ENCODE measurements at places on chromosomes 7 and 10.

DNA sequence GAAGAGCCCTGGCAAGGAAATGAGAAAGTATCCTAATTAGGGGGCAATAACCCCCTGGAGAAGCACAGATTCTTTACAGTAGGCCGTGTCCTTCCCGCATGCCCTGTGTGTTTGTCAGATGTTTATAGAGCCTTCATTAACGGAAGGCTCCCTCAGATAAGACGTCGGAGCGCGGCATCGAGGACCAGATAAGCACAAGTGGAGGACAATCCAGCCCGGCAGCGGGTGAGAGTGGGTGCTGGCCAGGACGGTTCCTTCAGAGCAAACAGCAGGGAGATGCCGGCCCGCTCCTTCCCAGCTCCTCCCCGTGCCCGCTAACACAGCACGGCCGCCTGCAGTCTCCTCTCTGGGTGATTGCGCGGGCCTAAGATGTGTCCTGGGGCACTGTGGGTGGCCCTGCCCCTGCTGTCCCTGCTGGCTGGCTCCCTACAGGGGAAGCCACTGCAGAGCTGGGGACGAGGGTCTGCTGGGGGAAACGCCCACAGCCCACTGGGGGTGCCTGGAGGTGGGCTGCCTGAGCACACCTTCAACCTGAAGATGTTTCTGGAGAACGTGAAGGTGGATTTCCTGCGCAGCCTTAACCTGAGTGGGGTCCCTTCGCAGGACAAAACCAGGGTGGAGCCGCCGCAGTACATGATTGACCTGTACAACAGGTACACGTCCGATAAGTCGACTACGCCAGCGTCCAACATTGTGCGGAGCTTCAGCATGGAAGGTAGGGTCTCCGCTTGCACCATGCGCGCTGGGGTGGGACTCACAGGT lies at the start of gene GDF2:
Gene GDF2 (plus strand): TSS at position 155 of the 762 bp plus-strand sequence. CDS start 215 bp downstream, at position 370.
- DNase-seq: peak; percentile 10

DNA sequence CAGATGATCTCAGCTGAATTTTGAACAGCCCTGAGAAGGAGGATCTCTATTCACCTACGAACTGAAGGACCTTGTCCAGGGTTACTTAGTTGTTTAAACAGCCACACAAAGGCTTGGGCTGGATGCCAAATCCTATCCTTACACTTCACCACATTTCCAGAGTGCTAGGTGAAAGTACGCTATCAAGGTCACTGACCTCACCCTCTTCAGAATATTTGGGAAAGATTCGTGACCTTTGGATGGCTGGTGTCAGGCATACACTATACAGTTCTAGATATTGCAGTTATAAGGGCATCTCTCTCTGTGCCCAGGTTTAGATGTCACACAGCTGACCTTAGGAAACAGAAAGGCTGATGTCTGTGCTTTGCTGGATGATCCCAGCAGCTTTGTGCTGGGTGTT lies 61.2 kb upstream of the ABLIM1 start:
- peak; percentile 66 for DNase-seq

DNA sequence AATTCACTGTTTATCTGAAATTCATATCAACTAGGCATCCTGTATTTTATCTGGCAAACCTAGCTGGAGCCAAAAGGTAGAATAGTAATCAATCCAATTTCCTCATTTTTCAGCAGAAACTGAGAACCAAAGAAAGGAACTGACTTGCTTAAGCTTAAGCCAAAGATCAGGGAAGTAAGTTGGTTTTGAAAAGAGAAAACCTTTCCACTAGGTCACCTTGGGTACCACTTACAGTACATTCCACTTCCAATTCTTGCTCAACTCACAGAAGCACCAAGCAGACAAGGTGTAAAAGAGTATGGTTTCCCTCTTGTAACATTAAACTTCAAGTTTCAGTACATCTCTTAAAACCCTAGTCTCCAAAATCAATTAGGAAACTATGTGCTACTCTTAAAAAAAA lies 79.6 kb downstream of the ZFAND4 start:
- no peak for DNase-seq

- no peak for DNase-seq
Measured at GRCh38 chr7:93751421-93751820, 139.1 kb downstream of the TFPI2 start.

- DNase-seq: no peak
Measured at GRCh38 chr7:69799048-69799697, 200.9 kb downstream of the AUTS2 start.

DNA sequence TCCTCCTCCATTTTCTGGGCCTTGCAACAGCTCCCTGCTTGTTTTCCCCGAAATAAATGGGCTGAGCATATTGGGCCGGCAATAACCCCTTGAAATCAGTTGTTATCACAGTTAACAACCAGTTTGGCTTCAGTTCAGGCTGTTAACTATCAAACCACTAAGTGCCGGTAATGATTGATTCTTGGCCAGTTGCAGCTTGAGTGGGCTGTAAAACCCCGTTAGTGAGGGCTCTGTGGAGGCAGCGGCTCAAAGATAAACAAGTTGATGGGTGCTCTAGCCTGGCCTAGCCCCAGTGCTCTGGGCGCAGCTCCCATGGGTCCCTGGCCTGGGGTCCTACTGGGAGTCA lies 8.3 kb downstream of the FGF8 start:
- no peak for DNase-seq

GRCh38 chr10:2834214-2834613 lies 233.1 kb upstream of the PFKP start:
- no peak for DNase-seq

DNA sequence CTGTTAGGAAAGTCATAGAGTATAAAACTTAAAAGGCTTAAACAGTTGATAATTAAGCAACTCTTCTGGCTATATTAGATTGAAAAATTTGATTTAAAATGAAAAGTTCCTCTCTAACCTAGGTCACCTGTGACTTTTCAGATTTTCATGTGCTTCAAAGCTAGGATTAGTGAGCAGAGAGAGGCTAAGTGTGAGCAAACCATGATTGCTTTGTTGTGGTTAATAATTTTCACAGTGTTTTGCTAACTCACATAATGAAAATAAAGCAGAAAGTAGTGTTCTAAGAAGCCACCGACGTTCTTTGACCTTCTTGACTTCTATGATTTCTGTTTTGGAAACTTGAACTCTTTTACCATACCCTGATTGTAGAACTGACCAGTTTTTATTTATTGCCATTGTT lies 75.5 kb upstream of the OIT3 start:
- DNase-seq: no peak

- DNase-seq: no peak
Measured at GRCh38 chr10:104043854-104044253, 41.8 kb downstream of the COL17A1 start.

DNA sequence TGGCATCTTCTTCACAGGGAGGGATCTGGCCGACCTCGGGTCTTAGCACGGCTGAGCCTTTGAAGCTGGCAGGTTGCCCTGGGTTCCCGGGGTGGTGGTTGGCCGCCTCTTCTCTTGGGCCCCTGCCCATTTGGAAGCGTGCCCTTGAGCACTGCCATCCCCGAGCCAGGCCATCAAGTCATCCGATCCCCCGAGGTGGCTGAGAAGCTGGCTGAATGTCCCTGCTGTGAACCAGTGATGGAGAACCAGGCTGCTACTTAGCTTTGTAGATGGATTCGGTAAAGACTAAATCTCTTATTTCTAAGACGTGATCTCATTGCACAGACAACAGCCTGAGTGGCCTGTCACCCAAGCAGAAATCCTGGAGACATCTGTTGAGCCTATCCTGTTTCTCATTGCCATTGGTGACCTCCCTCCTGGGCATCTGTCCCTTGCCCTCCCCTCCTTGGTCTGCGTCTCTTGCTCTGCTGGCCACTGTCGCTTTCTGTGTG lies 74.3 kb downstream of the GRK5 start:
- DNase-seq: peak; percentile 73

- no peak for DNase-seq
Measured at GRCh38 chr10:73911553-73912004, 647 bp downstream of the PLAU start.

DNA sequence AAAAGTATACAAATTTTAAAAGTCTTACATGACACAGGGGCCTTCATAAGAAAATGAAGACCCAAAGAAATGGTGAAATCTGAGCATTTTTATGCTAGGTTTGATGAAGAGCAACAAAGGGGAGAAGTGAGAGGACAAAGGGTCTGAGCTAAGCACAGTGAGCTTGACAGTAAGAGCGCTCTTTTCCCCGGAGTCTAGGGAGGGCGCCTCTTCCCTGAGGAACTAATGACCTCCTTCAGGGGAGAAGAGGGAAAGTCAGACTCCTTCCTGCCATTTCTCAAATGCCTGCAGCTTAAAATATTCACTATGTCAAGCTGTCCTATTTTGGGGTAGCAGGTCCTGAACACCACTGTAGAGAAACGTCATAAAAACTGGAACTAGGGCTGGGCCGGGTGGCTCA lies 18.1 kb upstream of the PAXIP1 start:
- no peak for DNase-seq

- DNase-seq: no peak
Measured at GRCh38 chr10:112184052-112184371, 447 bp upstream of the GPAM start.

DNA sequence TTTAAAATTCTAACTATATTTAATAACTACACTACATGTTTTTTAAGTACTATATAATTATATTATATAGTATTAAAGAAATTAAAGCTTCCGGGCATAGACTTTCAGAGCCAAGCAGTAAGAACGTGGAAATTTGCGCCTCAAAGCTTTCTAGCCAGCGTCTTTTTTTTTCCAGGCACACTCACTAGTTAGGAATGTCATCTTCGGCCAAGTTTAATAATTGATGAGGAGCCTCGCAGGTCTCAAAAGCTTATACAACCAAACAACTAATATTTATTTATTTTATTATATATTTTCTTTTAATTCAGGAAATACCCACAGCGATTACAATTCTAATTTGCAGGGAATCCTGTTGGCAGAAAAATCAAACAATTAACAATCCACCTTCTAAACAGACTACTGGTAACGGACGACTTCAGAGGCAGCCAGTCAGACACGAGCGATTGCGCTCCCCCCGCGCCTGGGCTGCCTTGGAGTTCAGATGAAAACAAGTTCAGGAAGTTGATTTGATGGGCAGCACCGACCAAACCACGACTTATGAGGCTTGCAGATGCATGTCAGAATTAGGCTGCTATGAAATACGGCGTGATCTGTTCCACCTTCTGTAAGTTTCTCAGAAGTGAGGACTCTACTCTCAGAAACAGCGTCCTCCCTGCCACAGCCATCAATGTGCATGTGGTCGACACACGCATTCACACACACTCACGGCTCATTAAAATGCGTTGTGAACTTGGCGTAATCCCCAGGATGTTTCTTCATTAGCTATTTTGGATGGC lies 431.8 kb upstream of the MGMT start:
- DNase-seq: no peak

DNA sequence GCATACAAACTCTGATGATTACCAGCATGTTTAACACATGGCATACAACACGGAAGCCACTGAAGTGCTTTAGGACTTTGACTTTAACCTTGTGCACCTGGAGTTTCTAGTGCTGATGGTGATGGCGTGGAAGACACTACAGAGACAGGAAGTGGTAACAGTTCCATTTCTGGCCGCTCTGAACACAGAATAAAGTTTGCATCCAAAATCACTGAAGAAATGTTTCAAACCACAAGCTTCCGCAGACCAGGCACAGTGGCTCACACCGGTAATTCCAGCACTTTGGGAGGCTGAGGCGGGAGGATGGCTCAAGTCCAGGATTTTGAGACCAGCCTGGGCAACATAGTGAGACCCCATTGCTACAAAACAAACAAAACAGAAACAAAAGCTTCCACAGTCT lies 40.3 kb upstream of the TNPO3 start:
- DNase-seq: no peak

GRCh38 chr10:80609331-80609730 lies 71.6 kb downstream of the SH2D4B start:
- DNase-seq: no peak

GRCh38 chr7:135239263-135239662 lies 5.6 kb downstream of the STRA8 start:
- DNase-seq: no peak

DNA sequence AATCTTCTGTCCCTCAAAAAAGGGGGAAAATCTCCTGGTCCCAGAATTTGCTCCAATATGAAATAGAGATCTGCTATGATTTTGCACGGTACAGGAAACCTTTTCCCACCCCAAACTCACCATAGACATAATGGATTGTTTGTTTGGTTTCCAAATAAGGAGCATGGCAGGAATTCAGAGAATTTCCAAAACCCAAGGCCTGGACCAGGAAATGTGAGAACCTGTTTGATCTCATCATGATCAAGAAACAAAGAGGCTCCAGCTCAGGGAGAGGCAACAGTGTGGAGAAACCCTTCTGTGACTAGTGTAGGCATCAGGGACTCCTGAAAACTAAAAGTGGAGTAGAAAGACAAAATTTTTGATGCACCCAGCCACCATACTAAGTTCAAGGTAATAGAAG lies 1548.1 kb upstream of the LRRTM3 start:
- DNase-seq: no peak
